Cortex of kidney (tissue), 1 donor: ENCODE measurements at places on chromosomes 12 and 14.

- DNase-seq = no peak
Observed at GRCh38 chr12:82414044-82414443, 55.7 kb downstream of the METTL25 start.

GRCh38 chr12:93914281-93914680 is 234.1 kb upstream of the PLXNC1 start:
- no peak for DNase-seq

GRCh38 chr14:96105926-96106441 is 66.8 kb downstream of the C14orf132 start:
- DNase-seq = no peak

DNA sequence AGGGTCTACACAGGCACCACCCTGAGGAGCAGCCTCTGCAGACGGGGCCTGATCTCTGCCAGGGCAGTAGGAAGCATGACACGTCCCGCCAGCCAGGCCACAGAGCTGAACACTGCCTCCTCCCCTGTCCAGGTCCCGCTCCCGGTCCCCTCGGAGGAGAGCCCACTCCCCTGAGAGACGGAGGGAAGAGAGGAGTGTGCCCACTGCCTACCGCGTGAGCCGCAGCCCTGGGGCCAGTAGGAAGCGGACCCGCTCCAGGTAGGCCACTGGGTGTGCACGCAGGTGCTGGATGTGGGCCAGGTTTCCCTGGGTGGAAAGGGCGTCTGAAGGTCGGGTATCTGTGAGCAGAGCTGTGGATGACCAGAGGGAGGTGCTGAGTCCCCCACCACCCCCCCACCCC is 41.9 kb upstream of the MMP17 start:
- no peak for DNase-seq

DNA sequence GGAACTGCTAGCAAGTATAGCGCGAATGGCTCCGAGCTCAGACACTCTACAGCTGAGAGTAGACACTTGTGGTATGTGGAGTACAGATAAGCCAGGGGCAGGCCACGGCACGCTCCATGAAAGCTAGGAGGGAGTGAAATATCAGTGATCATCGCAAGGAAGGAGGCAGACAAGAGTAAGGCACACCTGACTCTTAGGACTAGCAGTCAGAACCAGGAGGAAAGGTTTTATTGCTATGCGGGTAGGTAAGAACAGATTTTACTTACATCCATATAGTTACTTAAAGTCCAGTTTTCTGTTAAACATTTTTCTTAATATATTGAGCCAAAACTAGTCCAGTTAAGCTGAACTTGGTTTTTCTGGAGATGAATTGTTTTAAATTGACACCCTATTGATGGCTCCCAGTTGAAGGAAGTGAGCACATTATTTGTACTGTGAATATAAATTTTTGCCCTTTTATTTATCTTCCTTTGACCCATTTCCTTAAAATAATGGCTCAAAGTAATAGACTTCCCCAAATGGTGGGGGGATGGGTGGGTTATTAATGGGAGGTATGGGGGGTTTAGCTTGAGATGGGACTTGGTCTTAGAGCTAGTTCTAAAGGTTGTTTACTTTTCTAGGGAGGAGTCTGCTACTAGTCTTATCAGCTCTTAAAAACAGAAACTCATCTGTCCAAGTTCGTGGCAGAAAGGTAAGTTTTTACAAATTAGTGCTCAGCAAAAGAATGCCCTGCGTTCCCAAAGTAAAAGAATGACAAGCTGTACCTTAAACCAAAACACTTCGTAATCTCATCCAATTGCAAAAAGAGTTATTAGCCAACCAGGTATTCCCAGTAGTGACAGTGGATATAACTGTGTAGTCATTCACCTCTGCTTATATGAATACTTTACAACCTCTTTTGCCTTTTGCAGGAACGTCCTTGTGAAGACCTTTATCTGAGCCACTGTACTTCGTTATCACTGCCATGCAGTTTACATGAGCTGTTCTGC is 5.8 kb downstream of the HNRNPA1 start:
- DNase-seq = no peak

- DNase-seq = no peak
Observed at GRCh38 chr12:130953771-130954543, at the start of gene ADGRD1. Gene ADGRD1, plus strand, starts transcription at chr12:130953907. Its CDS starts 559 bp downstream, at chr12:130954466.

DNA sequence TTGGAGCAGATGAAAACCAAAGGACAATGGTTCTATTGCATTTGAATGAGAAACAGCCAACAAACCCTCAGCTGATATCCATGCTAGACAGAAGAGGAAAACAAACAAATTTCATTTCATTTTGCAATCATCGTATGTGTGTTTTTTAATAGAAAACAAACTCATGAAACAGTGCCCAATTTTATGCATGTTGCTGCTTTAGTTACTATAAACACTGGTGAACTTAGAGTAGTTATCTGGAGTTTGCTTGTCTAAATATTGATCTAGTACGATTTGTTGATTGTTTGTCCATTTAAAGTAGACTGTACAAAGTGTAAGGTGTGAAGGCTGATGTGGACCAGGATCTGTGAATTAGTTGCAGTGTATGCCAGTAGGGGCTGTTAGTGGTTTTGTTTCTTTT is 166.6 kb downstream of the KITLG start:
- no peak for DNase-seq

DNA sequence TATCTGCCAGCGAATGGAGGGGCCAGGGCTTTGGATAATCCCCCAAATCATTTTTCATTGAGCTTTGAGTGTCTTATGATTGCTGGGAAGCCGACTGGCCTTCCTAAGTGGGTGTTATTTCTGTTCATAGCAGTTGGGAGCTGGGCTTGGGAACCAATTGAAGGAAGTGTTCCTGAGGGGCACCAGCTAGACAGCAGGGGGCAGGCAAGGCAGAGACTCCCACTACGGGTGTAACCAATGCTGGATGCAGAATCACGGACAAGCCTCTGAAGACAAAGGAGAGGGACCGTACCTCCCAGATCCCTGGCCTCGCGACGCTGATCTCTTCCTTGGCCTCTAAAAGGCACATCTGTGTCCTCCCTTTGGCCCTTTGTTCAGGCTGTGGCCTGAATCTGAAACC is 149.0 kb upstream of the PRMT8 start:
- no peak for DNase-seq

GRCh38 chr12:57370072-57370471 is 60.8 kb downstream of the R3HDM2 start:
- no peak for DNase-seq

DNA sequence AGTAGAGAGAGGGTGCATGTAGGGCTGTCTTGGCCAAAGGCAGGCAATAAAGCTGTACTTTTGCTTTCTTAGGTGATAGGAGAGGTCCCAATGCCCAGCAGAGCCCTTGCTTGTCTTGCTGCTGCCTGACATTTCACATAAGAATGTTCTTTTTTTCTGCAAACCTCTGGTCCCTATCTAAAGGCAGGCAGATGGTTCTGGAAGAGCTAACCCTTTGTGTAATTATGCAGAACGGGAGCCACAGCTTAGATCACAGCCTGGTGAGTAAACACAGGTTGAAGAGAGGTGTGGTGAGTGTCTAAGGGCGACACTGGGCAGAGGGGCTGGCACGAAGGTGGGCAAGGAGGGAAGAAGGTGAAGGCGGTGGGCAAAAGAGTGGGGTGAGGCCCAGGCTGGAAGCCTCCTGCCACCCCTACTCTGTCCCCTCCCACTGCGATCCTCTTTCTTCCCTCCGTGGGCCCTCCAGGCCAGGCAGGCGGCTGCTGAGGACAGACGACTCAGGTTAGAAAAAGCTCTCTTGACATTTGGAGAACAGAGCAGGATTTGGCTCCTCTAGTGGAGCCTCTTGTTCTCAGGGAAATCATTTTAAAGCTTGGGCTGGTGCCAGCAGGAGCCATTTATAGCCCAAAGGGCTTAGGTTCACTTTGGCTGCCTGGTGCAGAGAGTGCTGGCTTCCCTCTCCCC is 42.8 kb downstream of the PRMT8 start:
- no peak for DNase-seq

GRCh38 chr12:102503056-102503681 is 22.8 kb upstream of the IGF1 start:
- no peak for DNase-seq

DNA sequence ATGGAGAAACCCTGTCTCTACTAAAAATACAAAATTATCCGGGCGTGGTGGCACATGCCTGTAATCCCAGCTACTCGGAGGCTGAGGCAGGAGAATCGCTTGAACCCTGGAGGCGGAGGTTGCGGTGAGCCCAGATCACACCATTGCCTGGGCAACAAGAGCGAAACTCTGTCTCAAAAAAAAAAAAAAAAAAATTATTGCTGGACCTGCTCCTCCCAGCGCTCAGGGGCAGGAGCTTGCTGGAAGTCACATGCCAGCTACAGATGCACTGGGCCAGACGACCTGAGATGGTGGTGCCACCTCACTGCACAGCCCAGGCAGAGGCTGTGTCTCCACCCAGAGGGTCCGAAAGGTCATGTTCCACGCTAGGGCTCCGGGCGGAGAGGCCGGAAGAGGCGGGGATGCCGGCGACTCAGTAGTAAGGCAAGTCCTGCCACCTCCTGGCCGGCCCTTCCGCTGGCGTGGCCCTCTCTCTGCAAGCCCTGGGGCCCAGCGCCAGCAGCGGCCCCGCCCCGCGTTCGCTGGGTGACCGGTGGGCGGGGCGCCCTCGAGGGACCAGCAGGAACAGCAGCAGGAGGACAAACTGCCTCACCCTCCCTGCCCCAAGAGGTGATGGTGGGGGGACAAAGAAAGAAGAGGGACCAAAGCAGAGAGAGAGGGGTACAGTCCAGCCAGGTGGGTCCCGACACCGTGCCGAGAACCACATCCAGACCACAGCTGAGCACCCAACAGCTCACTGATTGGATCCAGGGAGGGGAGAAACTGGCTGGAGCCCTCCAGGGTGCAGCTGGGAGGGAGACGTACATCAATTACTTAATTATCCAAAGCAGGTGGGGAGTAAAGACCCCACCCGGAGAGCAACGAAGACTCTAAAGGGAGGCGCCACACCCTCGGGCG is 3.6 kb upstream of the RHOF start:
- peak; percentile 68 for DNase-seq

DNA sequence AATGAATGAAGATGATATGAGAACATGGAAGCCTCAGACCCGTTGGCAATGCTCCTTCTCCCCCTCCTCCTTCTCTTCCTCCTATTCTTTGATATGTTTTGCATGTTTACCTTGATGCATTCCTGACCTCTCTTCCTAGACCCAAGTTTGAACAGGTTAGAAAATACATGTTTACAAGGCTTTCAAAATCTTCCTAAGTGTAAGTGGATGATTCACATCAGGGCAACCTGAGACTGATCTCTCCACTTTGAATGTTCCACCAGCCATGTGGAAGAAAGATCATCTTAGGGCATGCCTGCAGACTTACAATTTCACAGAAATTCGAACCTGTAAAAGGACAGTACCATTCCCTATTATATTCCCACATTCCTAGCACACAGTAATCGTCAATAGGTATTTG is 18.0 kb upstream of the LDHB start:
- no peak for DNase-seq

- DNase-seq = no peak
Observed at GRCh38 chr14:95182379-95182778, 25.1 kb upstream of the DICER1 start.

GRCh38 chr12:123942911-123943648 is 29.6 kb downstream of the CCDC92 start:
- no peak for DNase-seq

DNA sequence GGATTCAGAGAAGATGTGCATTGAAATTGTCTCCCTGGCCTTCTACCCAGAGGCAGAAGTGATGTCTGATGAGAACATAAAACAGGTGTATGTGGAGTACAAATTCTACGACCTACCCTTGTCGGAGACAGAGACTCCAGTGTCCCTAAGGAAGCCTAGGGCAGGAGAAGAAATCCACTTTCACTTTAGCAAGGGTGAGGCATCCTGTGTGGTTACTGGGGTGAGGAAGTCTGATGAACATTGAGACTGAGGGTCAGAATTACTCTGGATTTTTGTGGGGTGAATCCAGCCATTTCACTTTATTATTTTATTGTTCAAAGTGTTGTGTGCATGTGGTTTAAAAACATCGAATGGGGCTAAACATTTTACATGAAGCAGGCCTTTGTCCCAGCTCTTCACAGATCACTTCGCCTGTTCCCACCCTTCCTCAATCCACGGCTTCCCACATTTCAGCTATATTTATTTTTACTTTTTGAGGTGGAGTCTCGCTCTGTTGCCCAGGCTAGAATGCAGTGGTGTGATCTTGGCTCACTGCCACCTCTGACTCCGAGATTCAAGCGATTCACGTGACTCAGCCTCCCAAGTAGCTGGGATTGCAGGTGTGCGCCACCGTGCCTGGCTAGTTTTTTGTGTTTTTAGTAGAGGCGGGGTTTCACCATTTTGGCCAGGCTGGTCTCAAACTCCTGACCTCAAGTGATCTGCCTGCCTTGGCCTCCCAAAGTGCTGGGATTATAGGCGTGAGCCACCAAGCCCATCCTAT is 40.6 kb downstream of the SUPT16H start:
- no peak for DNase-seq

- DNase-seq = no peak
Observed at GRCh38 chr14:90671382-90672234, 144.6 kb downstream of the TTC7B start.

DNA sequence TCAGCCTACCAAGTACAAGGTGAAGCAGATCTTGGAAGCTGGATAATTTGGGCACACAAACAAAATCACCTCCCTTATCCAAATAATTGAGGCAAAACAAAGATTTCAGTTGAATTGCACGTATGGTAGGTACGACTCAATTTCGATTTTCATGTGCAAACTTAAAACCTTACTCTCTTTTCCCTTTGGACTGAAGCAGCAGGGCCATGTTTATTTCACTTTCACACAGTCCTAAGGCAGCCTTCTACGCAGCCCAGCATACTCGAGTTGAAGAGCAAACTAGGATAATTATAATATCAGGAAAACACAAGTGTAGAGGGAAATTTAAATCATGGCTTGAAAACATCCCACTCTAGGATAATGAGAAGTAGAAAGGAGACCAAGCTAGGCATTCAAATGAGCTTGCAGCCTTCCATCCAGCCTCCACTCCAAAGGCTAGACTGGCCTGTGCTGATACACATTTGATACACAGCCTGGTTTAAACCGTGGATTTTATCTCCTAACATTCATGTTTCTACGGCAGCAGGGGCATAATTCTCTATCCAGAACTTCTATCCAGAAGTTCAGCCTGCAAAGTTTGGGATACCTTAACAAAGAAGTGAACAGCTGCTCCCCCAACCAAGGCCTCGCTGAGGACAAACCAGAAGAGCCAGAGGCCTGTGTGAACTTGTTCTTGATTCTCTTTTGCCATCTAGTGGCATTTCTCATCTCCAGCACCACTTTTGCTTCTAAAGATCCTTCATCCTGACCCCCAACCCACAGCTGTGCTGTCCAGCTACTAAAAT is 2.4 kb upstream of the RNASE7 start:
- no peak for DNase-seq

DNA sequence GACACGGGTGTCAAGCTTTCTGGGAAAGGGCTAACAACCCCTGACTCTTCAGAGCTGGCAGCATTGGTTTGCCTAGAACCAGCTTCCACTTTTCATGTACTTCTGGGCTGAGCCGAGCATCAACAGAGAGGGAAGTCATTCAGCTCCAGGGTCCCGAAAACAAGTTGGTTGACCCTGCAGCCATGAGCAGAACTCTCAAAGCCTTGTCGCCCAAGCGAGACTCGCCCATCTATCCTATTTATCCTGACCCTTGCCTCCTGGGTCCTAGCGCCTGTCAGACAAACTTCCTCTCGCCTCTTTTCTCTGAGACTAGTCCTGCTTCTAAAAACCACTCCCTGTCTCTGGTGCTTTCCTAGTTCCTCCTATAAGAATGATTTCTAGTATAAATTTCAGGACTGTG is 47.9 kb downstream of the ASCL4 start:
- no peak for DNase-seq
